ENCODE measurements at places on chromosomes 7 and 10.

- no peak for DNase-seq
Measured at GRCh38 chr7:94289071-94289470, 105.6 kb upstream of the COL1A2 start.

DNA sequence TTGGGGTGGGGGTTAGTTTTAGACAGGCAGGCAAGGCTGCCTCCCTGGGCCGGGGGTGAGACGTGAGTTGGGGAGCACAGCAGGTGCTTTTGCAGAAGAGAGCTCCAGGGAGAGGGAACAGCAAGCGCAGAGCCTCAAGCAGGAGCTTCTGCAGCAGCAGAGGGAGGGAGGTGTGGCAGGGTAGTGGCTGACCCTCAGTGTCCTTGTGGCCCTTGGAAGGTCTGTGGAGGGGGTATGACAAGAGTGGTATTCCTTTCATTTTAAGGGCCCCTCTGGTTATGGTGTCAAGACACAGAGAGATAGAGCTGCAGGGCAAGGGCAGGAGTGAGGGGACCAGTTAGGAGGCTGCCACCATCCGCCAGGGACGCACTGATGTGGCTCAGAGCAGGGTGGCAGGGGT lies 138.9 kb downstream of the EBF3 start:
- no peak for DNase-seq

GRCh38 chr10:106387063-106387462 lies 777.4 kb downstream of the SORCS1 start:
- no peak for DNase-seq

- DNase-seq = no peak
Measured at GRCh38 chr7:22827563-22827962, 4.9 kb upstream of the TOMM7 start.

GRCh38 chr10:128972036-128972405 lies 495.0 kb upstream of the MGMT start:
- no peak for DNase-seq

GRCh38 chr7:110759069-110759468 lies 331.9 kb upstream of the LRRN3 start:
- no peak for DNase-seq

DNA sequence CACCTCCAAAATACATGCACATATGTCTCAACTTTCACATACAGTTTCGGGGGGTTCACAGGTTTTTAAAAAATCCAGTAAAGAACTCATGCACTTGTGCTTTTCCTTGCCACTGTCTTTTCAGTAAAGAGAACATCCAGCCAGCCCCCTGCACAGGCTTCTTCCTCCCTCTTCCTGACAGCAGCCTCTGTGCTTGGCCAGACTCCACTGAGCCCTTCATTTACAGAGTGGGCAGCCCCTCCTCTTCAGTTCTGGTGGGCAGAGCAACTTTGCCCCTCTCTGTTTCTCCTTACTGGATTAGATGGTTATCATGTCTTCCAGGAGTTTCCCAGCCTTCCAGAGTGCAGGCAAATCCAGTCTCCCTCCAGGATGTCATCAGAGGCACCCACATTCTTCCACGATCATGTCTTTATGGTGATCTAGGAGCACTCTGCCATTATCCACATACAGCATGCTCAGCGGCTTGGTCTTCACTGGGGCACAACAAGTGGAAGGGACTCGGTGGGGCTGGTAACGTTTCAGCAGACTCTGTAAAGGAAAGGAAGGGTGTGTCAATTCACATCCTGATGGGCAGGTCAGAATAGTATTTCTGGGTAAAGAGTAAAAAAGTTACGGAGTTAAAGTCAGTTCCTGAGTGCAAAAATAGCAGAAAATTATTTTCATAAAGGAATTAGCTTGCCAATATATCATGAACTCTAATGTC lies 8.8 kb downstream of the NODAL start:
- DNase-seq = no peak

DNA sequence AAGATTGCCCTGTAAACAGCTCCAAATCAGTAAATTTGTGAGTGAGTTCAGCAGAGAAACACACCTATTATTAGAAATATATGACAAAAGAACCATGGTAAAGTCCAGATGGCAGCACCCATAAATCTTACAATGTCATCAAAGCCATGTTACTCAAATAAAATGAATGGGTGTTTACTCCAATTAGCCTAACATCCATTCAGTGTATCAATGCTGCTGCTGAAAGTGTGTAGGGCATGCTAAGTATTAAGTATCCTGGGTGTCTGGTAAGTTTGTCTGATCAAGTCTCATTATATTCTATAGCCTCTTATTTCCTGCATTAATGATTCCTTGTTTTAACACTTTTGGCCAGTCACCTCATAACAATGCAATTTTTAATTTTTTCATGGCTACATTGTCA lies 185.5 kb upstream of the STEAP4 start:
- DNase-seq = no peak

DNA sequence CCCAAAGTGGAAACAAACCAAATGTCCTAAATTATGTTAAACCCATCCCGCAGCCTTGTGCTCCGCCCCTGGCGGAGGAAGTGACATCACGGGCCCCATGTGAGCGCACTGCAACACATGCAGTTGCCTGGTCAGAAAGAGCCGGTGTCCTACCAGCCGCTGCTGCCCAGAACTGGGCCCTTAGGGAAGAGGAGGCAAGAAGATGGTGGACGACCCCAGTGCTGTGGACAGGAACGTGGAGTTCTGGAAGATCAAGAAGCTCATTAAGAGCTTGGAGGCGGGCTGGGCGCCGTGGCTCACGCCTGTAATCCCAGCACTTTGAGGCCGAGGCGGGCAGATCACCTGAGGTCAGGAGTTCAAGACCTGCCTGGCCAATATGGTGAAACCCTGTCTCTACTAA lies 18.0 kb downstream of the RHEB start:
- no peak for DNase-seq

DNA sequence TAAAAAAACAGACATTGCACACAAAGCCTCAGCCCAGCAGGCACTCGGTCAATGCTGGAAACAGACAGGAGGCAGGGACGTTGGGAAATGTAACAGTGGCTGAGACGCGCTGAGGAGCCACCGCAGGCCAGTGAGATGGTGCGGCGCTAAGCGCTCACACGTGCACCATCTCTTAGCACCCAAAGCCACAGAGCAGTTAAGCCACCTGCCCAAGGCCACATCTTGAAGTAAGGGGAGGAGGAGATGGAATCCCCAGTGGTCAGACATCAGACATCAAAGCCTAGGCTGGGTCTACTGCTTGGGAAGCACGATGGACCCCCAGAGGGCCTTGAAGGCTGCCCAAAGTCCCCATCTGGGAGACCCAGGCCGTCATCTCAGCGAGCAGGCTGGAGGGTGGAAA lies 15.6 kb downstream of the LAT2 start:
- no peak for DNase-seq

DNA sequence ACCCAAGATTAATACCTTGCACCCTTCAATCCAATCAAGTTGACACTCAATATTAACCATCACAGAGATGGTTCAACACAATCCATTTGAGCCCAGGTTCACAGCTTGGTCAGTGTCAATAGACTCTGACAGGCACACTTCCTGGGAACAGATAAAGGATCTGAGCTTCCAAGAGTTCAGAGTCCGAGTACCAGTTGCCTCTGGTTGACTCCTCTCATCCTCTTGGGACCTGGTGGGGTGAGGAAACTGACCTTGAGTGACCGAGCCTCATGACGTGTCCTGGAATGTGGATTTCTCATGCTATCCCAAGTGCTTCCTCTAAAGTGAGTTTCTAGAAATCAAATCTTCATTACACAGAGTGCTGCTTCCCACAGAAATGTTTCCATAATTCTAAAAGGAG lies 162.0 kb downstream of the CYP26A1 start:
- DNase-seq = no peak

DNA sequence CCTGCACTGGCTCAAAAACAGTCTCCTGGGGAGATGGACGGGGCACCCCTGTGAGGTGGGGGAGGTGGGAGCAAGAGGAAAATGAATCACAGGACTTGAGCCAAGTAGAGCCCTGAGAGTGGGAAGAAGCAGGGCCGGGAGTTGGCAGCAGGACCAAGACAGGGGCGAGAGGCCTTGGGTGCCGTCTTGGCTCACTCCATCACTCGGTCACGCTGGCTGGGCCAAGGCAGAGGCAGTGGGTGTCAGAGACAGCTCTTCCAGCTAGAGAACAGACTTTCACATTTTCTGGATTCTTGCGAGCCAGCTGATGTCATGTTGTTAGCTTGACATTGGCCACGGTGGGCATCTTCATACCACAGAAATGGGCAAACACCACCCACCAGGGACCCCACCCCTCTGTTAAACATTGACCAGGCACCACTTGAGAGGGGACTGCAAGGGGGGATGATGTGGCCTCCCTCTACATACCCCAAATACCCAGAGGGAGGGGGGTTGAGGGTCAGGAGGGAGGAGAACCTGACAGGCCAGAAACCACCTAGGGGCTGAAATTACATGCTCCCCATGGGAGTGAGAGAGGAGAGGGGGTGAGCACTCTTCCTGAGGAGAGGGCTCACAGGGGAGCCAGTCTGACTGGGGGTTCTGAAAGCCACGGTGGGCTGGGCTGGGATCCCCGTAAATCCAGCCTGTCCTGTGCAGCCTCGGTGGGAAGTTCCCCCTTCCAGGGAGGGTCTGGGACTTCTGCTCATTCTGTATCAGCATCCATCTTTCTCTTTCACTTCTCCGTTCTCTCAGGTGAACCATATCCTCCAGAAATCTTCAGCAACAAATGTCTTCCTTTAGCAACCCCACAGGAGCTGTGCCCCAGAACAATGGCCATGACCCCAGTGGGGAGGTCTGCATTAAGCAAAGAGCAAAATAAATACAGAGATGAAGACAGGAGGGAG lies 19.6 kb downstream of the CAMK2B start:
- no peak for DNase-seq

GRCh38 chr10:128541926-128542475 lies 415.8 kb upstream of the MKI67 start:
- DNase-seq = no peak

- DNase-seq = no peak
Measured at GRCh38 chr7:128385988-128386925, 23.5 kb downstream of the IMPDH1 start.

DNA sequence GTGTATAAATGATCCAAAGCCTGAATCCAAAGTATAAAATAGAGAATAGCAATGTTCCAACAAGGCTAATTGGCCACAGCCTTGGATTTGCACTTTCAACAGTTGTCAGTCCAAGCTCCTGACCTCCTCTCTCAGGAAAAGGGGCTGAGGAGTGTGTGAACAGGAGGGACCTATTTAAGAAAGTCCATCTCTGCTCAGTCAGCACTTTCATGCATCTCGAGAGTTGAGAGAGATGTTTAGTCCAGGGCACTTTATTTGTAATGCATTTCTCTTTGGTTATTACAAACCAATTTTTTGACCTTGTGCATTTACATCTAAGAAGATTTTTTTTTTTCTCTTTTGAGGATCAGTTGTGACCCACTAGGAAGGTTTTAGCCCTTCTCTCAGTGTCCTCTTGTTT lies 244.2 kb downstream of the CREB5 start:
- DNase-seq = no peak

- DNase-seq = no peak
Measured at GRCh38 chr10:3104251-3104918, 37.0 kb downstream of the PFKP start.

DNA sequence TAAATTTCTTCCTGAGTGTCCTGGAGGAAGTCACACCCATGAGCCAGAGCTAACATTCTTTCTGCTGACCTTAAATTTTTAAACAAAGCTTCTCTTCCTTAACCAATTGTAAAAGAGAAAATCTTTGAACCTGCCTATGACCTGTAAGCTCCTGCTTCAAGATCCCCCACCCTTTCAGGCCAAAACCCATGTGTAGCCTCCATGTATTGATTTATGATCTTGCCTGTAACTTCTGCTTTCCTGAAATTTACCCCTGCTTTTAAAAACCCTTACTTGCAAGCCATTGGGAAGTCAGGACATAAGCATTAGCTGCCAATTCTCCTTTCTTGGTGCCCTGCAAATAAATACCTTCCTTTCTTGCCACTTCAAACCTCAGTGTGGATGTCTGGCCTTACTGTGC lies 68.5 kb upstream of the HECTD2 start:
- no peak for DNase-seq

DNA sequence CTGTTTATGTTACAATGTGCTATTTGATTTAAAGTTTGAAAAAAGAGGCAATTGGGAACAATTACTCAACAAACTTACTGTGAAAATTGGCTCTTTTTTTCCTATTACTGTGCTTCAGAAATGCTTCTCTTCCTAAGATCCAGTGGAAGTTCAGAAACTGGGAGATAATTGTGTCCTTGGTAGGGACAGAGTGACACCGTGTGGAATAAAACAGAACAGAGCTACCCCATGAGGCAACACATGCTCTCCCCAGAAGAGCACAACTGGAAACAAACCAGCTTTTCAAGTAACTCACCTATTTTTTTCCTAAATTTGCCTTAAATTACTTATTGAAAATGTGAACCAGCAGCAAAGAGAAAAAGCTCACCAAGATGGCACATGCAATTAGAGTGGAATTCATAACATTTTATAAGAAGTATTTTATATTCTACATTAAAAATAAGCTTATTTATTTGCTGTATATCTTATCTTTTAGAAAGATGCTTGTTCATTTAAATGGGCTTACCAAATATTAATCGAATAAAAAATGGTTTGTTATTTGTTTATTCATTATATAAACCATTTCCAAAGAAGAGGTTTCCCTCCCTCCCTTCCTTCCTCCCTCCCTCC lies 346.1 kb upstream of the ANKRD30A start:
- DNase-seq = no peak

- no peak for DNase-seq
Measured at GRCh38 chr10:124092250-124092859, 1.0 kb downstream of the CHST15 start.

DNA sequence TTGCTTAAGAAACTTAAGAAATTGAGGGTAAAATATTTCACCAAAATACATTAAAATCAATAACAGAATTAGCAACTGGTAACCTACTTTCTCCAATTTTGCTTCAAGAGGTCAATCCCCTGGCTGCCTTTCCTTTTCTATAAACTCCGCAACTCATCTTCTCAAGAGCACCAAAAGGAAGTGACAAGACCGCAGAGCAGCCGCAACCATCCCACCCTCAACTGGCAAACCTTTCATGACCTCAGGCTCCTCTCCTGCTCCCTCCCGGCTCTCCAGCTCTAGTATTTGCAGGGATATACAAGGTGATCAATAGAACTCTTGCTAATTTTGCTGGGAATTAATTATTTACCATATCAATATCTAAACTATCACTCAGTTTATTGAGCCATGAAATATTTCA lies 88.9 kb downstream of the ATE1 start:
- DNase-seq = no peak

DNA sequence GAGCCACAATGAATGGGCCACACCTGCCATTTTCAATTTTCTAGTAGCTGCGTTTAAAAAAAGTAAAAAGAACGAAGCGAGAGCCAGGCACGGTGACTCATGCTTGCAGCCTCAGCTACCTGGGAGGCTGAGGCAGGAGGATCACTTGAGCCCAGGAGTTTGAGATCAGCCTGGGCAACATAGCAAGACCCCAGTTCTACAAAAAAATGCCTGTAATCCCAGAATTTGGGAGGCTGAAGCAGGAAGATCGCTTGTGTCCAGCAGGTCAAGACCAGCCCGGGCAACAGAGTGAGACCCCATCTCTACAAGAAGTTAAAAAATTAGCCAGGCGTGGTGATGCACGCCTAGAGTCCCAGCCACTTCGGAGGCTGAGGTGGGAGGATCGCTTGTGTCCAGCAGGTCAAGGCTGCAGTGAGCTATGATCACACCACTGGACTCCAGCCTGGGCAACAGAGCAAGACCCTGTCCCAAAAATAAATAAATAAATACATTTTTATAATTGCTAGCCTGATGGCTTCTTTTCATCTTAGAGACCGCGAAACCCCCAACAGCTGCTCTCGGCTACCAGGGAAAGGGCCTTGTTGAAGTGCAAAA lies 32.1 kb downstream of the MICALL2 start:
- no peak for DNase-seq

Data from activated naive CD8-positive, alpha-beta T cell treated with anti-CD3 and anti-CD28 coated beads, Interleukin-2, amount 50 U/mL, for 16 hours (primary cell).